ENCODE measurements at places on chromosomes 16 and 17. TPM values are rescaled to one million over a fixed set of nuclear protein-coding genes. Genes with fewer than 3 reads are reported as not detected.

DNA sequence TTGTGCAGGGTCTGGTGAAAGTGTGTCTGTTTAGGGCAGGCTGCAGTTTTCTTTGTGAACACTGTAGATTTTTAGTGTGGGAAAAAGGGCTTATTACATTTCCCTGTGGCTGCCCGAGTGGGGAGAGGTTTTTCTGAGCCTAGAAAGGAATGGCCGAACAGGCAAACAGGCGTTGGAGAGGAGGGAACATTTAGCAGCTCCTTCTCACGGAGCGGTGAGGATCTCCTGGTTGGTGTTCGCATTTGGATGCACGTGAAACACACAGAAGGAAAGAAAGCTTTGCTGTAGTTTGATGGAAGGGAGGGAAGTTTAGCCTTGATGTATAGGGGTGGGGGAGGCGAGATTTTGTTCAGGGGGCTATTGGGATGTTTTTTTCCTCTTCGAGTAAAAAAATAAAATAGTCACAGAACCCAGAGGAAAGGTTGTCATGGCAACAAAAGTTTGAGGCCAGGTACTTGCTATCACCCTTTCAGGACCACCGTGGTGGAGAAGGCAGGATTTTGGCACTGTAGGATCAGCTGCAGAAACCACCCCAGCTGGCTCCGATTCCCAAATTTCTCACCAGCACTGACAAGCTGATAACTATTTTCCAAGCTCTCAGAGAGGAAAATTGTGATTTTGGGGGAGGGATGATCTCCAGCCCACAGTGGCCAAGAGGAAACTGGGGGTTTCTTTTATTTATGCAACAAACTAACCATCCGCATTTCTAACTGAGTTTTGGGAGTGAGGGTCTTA lies 3.5 kb downstream of the GSG1L start:
- DNase-seq: no peak

DNA sequence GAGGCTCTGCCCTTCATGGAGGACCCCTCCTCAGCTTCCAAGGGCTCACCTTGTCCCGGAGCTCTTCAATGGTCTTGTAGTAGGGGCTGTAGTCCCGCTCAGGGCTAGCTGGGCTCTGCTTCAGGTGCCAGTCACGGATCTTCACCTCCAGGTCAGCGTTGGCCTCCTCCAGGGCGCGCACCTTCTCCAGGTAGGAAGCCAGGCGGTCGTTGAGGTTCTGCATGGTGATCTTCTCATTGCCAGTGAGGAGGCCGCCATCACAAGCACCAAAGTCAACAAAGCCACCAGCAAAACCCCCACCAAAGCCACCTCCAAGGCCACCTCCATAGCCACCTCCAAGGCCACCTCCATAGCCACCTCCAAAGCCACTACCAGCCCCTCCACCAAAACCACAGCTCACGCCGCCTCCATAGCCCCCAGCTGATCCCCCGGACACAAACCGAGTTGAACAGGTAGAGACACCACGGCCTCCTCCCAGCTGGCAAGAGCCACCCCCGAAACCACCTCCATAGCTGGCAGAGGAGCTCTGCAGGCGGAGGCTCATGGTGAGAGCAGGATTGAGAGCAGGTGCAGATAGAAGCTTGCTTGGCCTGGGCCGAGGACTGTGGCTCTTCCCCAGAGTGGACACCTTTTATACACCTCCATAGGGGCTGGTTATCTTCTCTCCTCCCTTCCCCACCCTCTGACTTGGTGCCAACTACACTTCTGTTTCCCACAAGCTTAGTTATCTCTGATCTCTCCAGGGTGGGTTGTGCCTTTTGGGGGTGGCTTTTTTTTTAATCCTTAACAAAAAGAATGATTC lies at the start of gene KRT13:
Gene KRT13 (minus strand): TSS at position 606 of the 802 bp plus-strand sequence. CDS start 62 bp downstream, at position 544.
- DNase-seq: no peak

COX4I1 gene
- 571 TPM for total RNA-seq

DNA sequence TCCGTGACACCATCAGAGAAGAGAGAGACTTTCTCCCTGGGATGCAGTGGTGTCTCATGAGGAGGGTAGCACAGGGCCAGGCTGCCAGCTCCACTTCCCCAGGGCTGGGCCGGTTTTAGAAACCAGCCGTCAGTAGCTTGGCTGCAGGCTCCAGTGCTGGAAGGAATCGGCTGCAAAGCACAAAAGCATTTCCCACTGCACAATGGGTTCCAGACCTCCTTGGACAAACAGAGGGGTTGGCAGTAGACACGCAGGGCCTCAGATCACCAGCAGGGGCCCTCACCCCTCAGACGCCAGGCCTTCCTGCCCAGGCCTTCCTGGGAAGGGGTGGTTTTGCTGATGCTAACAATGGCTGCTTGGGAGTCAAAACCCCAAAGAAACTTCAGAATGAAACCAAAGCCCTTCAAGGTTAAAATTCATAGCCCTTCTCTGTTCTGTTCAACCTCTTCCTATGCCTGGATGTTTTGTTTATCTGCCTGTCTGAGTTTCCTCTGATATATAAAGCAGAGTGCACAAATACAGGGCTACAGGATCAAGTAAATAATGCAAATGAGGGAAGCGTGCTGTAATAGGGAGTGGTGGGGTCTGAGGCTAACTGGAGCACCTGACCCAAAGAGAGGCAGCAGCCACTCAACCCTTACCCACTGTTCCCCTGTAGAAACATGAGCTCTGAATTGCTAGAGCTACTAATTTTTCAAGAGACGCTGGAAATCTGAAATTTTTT lies 26.2 kb downstream of the TEKT5 start:
- no peak for DNase-seq
